ENCODE measurements at places on chromosomes 1 and 21.

DNA sequence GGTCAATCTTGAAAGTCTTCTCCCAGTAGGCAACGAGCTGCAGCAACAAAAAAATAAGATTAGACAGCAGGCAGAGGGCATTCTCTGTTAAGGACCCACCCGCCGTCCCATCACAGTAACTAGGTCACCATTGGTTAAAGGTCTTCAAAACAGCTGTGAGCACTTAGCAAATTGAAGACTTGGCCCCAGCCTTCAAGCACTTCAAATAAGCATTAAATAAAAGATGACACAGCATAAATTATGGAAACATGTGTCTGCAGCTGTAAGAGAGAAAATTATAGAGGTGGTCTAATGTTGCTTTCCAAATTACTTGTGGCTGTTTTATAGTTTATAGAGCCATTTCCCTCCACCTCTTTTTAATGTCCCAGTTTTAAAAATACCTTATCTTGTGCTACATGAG is 61.2 kb downstream of the VANGL1 start:
- DNase-seq: no peak

DNA sequence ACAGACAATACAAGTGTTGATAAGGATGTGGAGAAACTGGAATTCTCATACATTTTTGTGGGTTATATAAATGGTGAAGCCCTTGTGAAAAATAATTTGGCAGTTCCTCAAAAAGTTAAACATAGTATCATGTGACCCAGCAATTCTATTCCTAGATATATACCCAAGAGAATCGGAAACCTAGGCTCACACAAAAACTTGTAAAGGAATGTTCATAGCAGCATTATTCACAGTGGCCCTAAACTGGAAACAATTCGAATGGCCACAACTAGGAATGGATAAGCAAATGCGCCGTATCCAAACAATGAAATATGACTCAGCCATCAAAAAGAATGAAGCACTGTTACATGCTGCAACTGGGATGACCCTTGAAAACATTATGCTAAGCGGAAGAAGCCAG is 3.9 kb upstream of the CD247 start:
- no peak for DNase-seq

DNA sequence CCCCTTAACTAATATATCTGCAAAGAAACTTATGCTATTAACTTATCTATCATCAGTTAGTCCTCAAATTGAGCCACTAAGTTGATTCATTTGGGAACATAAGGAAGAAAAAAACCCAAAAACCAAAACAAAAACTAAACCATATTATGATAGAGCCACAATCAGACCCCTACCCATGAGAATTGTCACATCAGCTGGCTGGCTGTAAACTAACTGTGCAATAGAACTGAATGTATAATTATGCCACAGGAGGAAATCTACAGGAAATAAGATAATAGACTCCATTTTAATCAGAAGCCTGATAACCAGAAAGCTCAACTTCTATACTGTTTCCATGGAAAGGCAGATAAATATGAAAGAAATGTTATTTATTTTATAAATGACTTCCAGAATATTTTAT is 110.0 kb downstream of the RGL1 start:
- DNase-seq: no peak

GRCh38 chr21:43966946-43967512 is 45.1 kb upstream of the TRAPPC10 start:
- DNase-seq: no peak

DNA sequence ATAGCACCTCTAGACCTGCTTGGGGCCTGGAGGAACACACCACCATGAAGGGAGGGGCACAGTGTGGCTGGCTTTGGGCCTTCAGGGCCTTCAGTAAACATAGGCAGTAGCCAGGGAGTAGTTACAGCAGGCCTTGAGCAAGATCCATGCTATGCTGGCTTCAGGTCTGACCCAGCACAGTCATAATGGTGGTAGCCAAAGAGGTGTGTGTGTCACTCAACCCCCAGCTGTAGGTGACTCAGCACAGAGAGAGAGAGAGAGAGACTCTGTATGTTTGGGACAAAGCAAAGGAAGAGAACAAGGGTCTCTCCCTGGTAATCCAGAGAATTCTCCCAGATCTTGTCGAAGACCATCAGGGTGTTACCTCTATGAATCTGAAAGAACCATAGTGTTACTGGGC is 250.5 kb upstream of the PKN2 start:
- no peak for DNase-seq

- DNase-seq: no peak
Measured at GRCh38 chr1:155272466-155273342, 600 bp downstream of the CLK2 start.

GRCh38 chr1:156706657-156707416 is 1.5 kb upstream of the CRABP2 start:
- no peak for DNase-seq

DNA sequence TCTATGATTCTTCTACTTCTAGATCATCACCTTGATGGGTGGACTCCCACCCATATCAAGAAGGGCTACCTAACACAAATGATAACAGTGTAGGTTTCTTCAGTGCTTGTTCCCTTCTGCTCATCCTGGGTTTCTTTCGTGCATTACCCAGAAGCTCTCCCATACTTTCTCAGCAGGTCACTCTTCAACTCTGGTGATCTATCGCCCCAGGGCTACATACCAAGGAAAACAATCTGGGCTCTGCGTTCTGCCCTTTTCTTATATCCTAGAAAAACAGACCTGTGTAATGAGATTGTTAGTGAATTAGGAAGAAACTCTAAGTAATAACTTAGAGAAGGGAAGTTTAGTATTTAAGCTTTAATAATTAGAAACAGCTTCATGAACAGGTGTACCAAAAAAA is 370.6 kb upstream of the SPAG17 start:
- no peak for DNase-seq

DNA sequence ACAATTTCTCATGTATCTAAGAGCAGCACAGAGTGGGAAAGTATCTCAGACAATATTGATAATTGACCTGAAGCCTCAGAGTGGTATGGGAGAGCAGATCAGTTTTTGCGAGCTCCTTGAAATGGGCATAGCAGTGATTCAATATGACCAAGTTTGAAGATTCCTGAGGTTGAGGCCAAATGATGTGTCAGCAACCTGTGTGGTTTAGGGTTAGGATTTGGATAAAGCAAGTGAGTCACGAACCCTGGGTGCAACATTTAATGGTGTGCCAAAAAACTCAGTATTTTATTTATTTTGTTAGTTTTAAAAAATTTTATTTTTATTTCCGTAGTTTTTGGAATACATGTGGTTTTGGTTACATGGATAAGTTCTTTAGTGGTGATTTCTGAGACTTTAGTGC is 92.5 kb upstream of the C21orf91 start:
- DNase-seq: no peak

- DNase-seq: no peak
Measured at GRCh38 chr1:52209429-52209828, 67.5 kb downstream of the ZFYVE9 start.

GRCh38 chr1:63904826-63905225 is 131.0 kb downstream of the ROR1 start:
- no peak for DNase-seq
